Mammary epithelial cell (primary cell): ENCODE measurements at places on chromosomes 7 and 10. TPM values are rescaled to one million over a fixed set of nuclear protein-coding genes. Genes with fewer than 3 reads are reported as not detected.

Gene PTPRZ1
- total RNA-seq = 46.1 and 50.0 TPM in 2 replicates

Gene NOS3
- total RNA-seq = 4.7 TPM

Gene EPO
- not detected in 2 replicates for total RNA-seq

Gene JAKMIP3
- total RNA-seq = 0.50 TPM

Gene SPDYE6
- total RNA-seq = not detected
